ENCODE measurements at places on chromosomes 11 and 22.

GRCh38 chr11:74492084-74492483 lies 1.4 kb downstream of the LIPT2 start:
- no peak for DNase-seq

GRCh38 chr11:62182147-62182891 lies 7.7 kb upstream of the SCGB1D1 start:
- no peak for DNase-seq

- no peak for DNase-seq
Measured at GRCh38 chr11:63940786-63941185, 2.0 kb downstream of the NAA40 start.

GRCh38 chr11:19242179-19242932 lies 1.6 kb upstream of the E2F8 start:
- DNase-seq, result no peak

GRCh38 chr11:120182372-120182771 lies 28.5 kb upstream of the OAF start:
- no peak for DNase-seq

GRCh38 chr22:45896964-45897538 lies 79.9 kb downstream of the WNT7B start:
- no peak for DNase-seq

- no peak for DNase-seq
Measured at GRCh38 chr22:46797355-46797754, 34.9 kb downstream of the TBC1D22A start.

DNA sequence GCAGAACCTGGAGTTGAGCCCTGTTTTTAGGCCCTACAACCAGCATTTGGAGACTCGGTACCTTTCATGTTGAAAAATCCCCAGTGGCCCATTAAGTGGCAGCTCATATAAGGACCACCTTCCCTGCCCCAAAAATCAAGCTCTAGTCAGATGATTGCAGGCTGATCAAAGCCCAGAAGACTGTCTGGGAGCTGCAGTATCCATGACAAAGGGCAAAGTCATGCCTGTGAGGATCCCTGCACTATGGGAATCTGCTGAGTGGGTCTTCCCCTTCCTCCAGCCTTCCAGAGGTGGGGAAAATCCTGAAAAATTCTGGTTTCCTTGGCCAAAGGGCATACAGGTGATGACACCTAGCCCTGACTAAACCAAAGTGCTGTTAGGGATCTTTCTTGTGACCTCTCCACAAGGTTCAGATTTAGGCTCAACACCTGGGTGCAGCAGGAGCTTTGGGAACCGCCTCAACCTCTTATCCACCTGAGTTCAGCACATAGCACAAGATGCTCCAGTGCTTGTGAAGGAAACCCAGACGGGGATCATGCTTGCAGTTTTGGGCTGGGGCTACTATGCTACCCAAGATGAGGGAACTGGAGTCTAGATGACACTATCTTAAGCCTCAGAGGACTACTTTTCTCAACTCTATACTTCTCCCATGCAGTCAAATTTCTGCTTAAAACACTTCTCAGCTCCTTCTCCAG lies 1.2 kb upstream of the TRIM3 start:
- DNase-seq, result no peak

GRCh38 chr11:61577383-61578118 lies 3.3 kb downstream of the SYT7 start:
- no peak for DNase-seq

DNA sequence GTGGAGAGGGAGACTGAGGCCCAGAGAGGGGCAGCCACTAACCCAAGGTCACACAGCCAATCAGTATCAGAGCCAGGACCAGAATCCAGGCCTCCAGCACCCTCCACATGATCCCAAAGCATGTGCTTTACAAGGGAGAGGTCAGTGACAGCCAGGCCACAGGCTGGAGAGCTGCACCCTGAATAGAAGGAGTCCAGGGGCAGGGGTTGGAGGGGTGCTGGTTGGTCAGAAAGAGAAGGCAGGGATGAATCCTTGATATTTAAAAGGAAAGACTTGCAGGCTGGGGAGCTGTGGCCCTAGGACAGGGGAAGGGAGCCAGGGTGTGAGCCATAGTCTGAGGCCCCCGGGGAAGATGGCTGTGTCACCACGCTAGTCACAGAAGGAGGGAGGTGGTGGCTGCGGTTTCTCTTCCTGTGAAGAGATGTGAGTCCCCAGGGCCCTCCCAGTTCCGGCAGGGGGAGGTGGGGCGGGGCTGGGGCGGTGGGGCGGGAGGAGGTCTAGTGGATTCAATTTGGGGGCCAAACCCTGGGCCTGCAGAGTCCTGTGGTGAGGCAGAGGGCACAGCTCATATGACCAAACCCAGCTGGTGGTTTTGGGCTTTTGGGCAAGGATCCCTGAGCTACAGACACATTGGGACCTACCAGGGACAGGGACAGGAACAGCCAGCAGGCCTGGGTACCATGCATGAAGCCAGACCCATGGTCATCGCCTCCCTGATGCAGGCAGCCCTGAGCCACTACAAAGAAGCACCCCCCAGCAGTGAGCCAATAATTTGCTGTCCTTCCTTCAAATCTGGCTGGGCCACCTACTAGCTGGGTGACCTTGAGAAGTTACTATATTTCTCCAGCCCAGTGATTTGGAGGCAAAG lies 14.0 kb downstream of the RAC2 start:
- no peak for DNase-seq
